Neural progenitor cell (in vitro differentiated cells): ENCODE measurements at places on chromosomes 12 and 14. TPM values are rescaled to one million over a fixed set of nuclear protein-coding genes. Genes with fewer than 3 reads are reported as not detected.
A peak's percentile ranks its signal among the peaks of the same experiment; 100 is the strongest.

FAM90A1 gene
- total RNA-seq: 0.09 TPM in 1 of 2 replicates, not detected in the other

CLEC2A gene
- not detected in 2 replicates for total RNA-seq

TMEM120B gene
- total RNA-seq: 4.7 and 12.7 TPM in 2 replicates

GRCh38 chr12:106445959-106446358 lies 88.4 kb downstream of the POLR3B start:
- no peaks in the 10 kb centered on the region for H3K27me3 ChIP-seq
- H3K36me3 ChIP-seq: no peaks in the 10 kb centered on the region
- no peak overlapping the region for H3K4me3 ChIP-seq
- H3K27ac ChIP-seq: peak overlapping the region; percentile 36
- H3K4me1 ChIP-seq: peaks cover 28% of the 10 kb centered on the region
- DNase-seq: peak; percentile 58

DNA sequence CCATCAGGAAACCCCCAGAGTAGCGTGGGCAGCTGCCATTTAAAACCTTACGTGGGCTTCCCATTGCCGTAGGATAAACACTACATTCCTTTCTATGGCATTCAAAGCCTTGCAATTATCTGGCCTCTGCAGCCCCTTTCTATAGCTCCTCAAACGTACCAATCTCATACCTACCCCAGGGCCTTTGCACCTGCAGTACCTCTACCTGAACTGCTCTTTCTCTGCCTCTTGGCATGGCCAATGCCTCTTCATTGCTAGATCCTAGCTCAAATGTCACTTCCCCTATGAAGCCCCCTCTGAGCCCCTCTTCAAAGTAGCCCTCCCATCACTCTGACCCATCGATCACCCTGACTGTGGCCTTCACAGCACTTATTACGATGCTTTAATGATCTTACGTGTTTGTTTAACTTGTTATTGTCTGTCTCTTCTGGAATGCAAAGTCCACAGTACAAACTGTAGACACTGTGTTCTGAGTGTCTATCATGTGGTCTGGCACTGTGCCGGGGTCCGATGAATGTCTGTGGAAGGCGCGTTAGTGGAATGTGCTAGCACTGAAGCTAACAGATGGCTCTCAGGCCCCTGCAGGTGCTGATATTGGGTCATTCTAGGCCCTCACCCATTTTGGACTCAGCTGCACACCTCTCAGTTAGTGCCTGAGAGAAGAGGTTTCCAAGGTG lies 157.3 kb upstream of the NOS1 start:
- no peak for DNase-seq
- peaks cover 4% of the 10 kb centered on the region for H3K4me1 ChIP-seq
- no peak overlapping the region for H3K4me3 ChIP-seq

GRCh38 chr12:120265473-120266179 lies at the start of gene PXN:
PXN (minus strand) TSS chr12:120265730; CDS start chr12:120265629, 101 bp downstream.
- H3K4me3 ChIP-seq: peak within 1 kb of the TSS; percentile 97
- H3K27ac ChIP-seq: no peak within 1 kb of the TSS
- no peaks in the 10 kb centered on the region for H3K36me3 ChIP-seq
- peaks cover 20% of the 10 kb centered on the region for H3K4me1 ChIP-seq

GRCh38 chr12:109950625-109951024 lies 45.5 kb downstream of the GIT2 start:
- no peak overlapping the region for H3K4me3 ChIP-seq
- H3K27me3 ChIP-seq: no peaks in the 10 kb centered on the region
- H3K4me1 ChIP-seq: peaks cover 25% of the 10 kb centered on the region
- H3K27ac ChIP-seq: no peak overlapping the region

DNA sequence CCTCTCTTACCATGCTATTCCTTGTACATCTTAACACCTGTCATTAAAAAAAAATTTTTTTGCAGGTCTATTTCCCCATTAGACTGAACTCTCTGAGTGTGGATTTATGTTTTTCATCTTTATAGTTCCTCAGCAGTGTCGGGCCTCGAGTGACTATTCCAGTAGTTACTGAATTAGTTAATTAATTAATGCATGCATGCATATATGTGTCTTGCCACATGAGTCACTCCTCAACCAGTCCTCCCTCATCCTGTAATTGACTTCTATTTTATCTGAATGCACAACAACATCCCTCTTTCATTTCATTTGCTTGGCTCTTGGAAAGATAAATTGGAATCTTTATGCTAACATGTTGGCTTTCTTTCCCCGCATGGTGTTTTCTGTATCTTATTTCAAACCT lies 35.6 kb downstream of the ERG28 start:
- DNase-seq: no peak
- no peaks in the 10 kb centered on the region for H3K27me3 ChIP-seq
- H3K4me3 ChIP-seq: no peak overlapping the region
- H3K27ac ChIP-seq: no peak overlapping the region
- no peaks in the 10 kb centered on the region for H3K36me3 ChIP-seq

KCNMB4 gene
- 5.7 and 8.5 TPM in 2 replicates for total RNA-seq

- no peaks in the 10 kb centered on the region for H3K36me3 ChIP-seq
- H3K27ac ChIP-seq: no peak overlapping the region
- no peak overlapping the region for H3K4me3 ChIP-seq
- peaks cover 13% of the 10 kb centered on the region for H3K4me1 ChIP-seq
Measured at GRCh38 chr14:33377596-33378390, 439.1 kb downstream of the NPAS3 start.

- H3K27ac ChIP-seq: no peak overlapping the region
- H3K4me1 ChIP-seq: no peaks in the 10 kb centered on the region
- H3K4me3 ChIP-seq: no peak overlapping the region
- no peaks in the 10 kb centered on the region for H3K36me3 ChIP-seq
- no peaks in the 10 kb centered on the region for H3K27me3 ChIP-seq
Measured at GRCh38 chr12:95810411-95810810, 19.8 kb upstream of the NTN4 start.

LDHB gene
- 1,385 and 1,973 TPM in 2 replicates for total RNA-seq

GRCh38 chr12:94230357-94230905 lies 82.1 kb downstream of the PLXNC1 start:
- DNase-seq: no peak
- H3K4me3 ChIP-seq: no peak overlapping the region
- H3K4me1 ChIP-seq: peaks cover 35% of the 10 kb centered on the region
- no peaks in the 10 kb centered on the region for H3K27me3 ChIP-seq

KRT71 gene
- not detected in 2 replicates for total RNA-seq

DNA sequence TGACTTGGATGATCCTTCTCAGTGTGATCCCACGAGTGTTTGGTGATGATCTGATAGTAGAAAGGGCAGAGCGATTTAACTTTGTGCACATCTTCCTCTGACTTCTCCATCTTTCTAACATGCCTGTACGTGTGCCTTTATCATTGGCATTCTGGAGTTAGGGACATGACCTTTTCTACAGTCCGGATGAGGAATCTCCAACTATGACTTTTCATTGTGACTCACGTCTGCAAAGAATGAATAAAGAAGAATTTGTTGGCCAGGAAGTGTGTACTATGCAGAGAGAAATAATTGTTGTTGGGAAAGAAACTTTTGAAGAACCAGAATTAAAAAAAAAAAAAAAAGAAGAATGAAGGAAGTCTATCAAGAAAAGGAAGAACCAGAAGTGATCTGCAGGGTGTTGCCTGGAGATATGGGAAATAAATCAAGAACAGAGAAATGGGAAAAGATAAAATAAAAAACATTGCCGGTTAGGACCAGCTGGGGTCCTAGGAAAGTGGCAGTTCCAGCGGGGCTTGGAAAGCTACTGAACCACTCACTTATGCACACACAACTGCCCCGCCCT lies 25.3 kb downstream of the PPFIBP1 start:
- no peaks in the 10 kb centered on the region for H3K27me3 ChIP-seq
- no peak overlapping the region for H3K4me3 ChIP-seq
- no peaks in the 10 kb centered on the region for H3K36me3 ChIP-seq
- DNase-seq: no peak

- H3K4me1 ChIP-seq: peaks cover 9% of the 10 kb centered on the region
- no peak overlapping the region for H3K27ac ChIP-seq
- H3K27me3 ChIP-seq: no peaks in the 10 kb centered on the region
- DNase-seq: no peak
- no peak overlapping the region for H3K4me3 ChIP-seq
- H3K36me3 ChIP-seq: no peaks in the 10 kb centered on the region
Measured at GRCh38 chr14:32354716-32355115, 25.6 kb downstream of the AKAP6 start.

IL22 gene
- not detected in 2 replicates for total RNA-seq

GRCh38 chr12:14390870-14391530 lies 25.5 kb downstream of the ATF7IP start:
- H3K27me3 ChIP-seq: no peaks in the 10 kb centered on the region
- H3K36me3 ChIP-seq: peaks cover 15% of the 10 kb centered on the region
- no peak for DNase-seq
- no peak overlapping the region for H3K4me3 ChIP-seq
- peak overlapping the region; percentile 85 for H3K27ac ChIP-seq

TAC3 gene
- 6.0 and 13.8 TPM in 2 replicates for total RNA-seq

CEBPE gene
- total RNA-seq: not detected in 2 replicates

- H3K4me1 ChIP-seq: peaks cover 5% of the 10 kb centered on the region
- H3K4me3 ChIP-seq: no peak overlapping the region
- no peaks in the 10 kb centered on the region for H3K27me3 ChIP-seq
- no peak for DNase-seq
- H3K36me3 ChIP-seq: peaks cover 22% of the 10 kb centered on the region
Measured at GRCh38 chr14:23058654-23059504, 1.6 kb upstream of the CDH24 start.

DNA sequence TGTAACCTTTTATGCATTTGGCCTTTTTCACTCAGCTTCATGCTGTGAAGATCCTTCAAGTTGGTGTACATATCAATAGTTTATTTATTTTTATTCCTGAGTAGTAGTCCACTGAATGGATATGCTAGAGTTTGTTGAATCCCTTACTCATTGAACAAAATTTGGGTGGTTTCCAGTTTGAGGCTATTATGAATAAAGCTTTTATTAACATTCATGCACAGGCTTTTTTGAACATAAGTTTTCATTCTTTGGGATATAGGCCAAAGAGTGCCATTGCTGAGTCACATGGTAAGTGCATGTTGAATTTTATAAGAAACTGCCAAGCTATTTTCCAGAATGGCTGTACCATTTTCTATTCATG lies 59.5 kb upstream of the CAPRIN2 start:
- no peaks in the 10 kb centered on the region for H3K36me3 ChIP-seq
- no peak for DNase-seq
- H3K4me1 ChIP-seq: no peaks in the 10 kb centered on the region

ESRRB gene
- total RNA-seq: 1.2 and 1.3 TPM in 2 replicates

MYH6 gene
- total RNA-seq: 0.03 TPM in 1 of 2 replicates, not detected in the other

MLEC gene
- total RNA-seq: 94.7 and 100 TPM in 2 replicates

SMCO3 gene
- not detected in 2 replicates for total RNA-seq

EIF2S3B gene
- total RNA-seq: 1.4 and 1.8 TPM in 2 replicates

- peaks cover 4% of the 10 kb centered on the region for H3K36me3 ChIP-seq
- no peak overlapping the region for H3K27ac ChIP-seq
Measured at GRCh38 chr12:123233505-123234308, 471 bp downstream of the MTRFR start.

RIMBP2 gene
- 0.84 and 0.99 TPM in 2 replicates for total RNA-seq

TOMM20L gene
- not detected in 2 replicates for total RNA-seq

GRCh38 chr12:66453120-66453519 lies 150.8 kb downstream of the HELB start:
- no peak for DNase-seq
- H3K4me1 ChIP-seq: peaks cover 7% of the 10 kb centered on the region
- no peaks in the 10 kb centered on the region for H3K36me3 ChIP-seq
- H3K4me3 ChIP-seq: no peak overlapping the region
- H3K27ac ChIP-seq: no peak overlapping the region

BMAL2 gene
- 8.6 and 12.9 TPM in 2 replicates for total RNA-seq

GRCh38 chr12:45638386-45638785 lies 91.1 kb upstream of the ARID2 start:
- no peak overlapping the region for H3K27ac ChIP-seq
- H3K4me3 ChIP-seq: no peak overlapping the region
- H3K27me3 ChIP-seq: no peaks in the 10 kb centered on the region
- H3K36me3 ChIP-seq: no peaks in the 10 kb centered on the region
- peaks cover 16% of the 10 kb centered on the region for H3K4me1 ChIP-seq
- DNase-seq: no peak

- H3K4me1 ChIP-seq: peaks cover 9% of the 10 kb centered on the region
- DNase-seq: no peak
- H3K27ac ChIP-seq: no peak overlapping the region
- H3K27me3 ChIP-seq: no peaks in the 10 kb centered on the region
- H3K4me3 ChIP-seq: no peak overlapping the region
Measured at GRCh38 chr14:63228217-63228616, 24.0 kb downstream of the RHOJ start.

DNA sequence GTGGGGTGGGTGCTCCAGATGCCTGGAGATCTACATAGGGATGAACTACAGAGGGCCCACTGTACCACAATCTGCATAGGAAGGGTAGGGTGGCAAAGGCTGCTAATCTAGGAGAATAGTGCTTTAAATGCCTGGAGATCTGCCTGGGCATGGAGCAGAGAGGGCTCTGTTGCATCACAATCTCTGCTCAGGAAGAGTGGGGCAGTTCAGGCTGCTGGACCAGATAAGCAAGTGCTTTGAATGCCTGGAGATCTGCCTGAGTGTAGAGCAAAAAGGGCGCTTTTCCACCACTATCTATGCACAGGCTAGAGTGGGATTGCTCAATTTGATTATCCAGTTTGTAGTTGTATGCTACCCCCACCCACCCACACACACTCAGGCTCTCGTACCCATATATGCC lies 886.3 kb upstream of the SEL1L start:
- no peak overlapping the region for H3K4me3 ChIP-seq
- no peaks in the 10 kb centered on the region for H3K4me1 ChIP-seq
- DNase-seq: no peak
- no peak overlapping the region for H3K27ac ChIP-seq
- no peaks in the 10 kb centered on the region for H3K36me3 ChIP-seq
- no peaks in the 10 kb centered on the region for H3K27me3 ChIP-seq

MGP gene
- total RNA-seq: not detected in 2 replicates

DNA sequence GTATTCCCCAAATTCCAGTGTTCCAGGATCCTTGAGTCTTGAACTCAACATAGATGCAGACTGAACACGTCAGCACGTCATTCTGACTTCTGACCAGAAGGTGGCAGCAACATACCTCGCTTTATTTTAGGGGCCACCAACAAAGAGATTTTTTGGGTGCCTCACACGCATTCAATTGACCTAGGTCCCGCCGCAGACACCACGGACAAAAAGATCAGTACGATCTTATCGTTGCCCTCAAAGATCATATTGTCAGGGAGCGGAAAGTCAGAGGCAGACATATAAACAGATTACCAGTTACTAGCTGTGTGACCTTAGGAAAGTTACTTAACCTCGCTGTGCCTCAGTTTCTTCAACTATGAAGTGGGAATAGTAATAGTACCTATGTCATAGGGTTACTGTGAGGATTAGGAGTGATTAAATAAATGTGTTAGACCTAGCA lies 6.5 kb upstream of the PRPH start:
- H3K27ac ChIP-seq: no peak overlapping the region
- no peak overlapping the region for H3K4me3 ChIP-seq
- peak; percentile 72 for DNase-seq
- H3K4me1 ChIP-seq: peaks cover 9% of the 10 kb centered on the region
- peaks cover 31% of the 10 kb centered on the region for H3K27me3 ChIP-seq

- DNase-seq: no peak
- no peak overlapping the region for H3K27ac ChIP-seq
- no peaks in the 10 kb centered on the region for H3K27me3 ChIP-seq
- no peaks in the 10 kb centered on the region for H3K36me3 ChIP-seq
Measured at GRCh38 chr14:55600784-55601561, 21.0 kb downstream of the KTN1 start.

ANKRD33 gene
- 0.39 and 0.46 TPM in 2 replicates for total RNA-seq
